ENCODE measurements at places on chromosomes 2 and 18. TPM values are rescaled to one million over a fixed set of nuclear protein-coding genes. Genes with fewer than 3 reads are reported as not detected.

GRCh38 chr2:25851740-25852503 is 26.4 kb downstream of the ASXL2 start:
- peak; percentile 76 for DNase-seq

DNA sequence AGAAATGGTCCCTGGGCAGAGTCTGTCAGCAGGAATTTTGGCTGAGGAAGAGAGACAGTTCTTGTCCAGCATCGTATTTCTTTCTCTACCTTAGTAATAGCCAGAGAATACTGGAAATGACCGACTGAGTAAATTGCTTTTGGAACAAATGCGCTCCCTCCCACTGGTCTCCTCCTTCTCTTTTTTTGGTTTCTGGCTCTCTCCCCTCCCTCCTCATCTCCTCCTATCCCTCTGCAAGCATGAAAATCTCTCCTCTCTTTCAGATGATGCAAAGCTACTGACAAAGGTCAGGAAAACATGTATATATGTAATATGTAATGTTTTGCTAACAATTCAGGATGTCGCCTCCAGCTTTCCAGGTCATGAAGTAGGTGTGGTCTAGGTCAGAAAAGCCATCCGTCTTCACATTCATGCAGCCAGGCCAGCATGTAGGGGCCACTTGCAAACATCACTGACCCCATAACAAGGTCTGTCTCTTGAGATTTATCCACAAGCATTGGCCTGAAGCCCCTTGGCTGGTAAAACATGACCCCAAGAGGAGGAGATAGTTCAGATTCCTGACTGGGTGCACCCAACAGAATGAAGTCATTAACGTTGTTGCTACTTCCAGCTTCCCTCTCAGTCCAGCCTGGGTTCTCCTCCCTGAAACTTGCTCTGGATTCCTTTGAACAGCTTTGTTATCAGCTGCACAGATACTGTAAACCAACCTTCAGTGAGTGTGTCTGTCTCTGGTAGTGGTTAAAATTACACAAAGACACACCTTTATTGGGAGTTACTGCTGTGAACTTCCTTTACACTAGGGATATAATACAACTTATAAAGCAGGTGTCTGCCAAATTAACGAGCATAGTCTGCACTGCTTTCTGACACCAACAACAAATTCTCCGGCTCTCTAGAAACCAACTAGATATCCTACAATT is 864.4 kb upstream of the KLHL29 start:
- no peak for DNase-seq

DNA sequence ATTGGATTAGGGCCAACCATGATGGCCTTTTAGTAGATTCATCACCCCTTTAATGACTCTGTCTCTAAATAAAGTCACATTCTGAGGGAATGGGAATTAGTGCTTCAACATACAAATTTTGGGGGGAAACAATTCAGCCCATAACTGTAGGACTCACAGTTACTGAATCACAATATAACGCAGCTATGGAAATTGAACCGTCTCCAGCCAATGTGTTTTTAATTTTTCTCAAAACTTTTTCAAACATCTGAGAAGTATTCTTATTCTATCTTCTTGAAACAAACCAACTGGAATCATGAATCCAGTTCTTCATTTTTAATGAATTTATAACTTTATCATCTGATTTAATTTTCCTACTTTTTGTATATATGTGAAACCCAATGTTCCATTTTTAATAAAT is 373.1 kb upstream of the SYT4 start:
- no peak for DNase-seq

GRCh38 chr2:239245872-239246721 is 154.7 kb downstream of the HDAC4 start:
- no peak for DNase-seq

DNA sequence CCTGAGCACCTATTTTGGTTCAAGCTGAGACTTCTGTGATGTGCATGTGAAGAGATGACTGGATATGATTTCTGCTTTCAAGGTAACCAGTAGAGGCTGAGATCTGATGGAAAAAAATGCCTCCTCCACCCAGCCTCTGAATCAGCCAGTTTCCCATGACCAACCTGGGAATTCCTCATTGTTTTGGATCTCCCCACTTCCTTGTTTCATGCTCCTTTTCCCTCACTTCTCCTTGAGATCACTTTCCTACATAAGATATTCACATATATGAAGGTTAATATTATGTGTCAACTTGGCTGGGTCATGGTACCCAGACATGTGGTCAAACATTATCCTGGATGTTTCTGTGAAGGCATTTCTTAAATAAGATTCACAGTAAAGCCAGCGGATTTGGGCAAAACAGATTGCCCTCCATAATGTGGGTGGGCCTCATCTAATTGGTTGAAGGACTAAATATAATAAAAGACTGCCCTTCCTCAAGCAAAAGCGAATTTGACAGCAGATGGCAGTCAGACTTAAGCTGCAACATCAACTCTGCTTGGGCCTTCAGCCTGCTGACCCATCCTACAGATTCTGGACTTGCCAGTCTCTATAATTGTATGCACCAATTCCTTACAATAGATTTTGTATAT is 379.4 kb downstream of the TNS1 start:
- DNase-seq, result no peak

GRCh38 chr2:109423556-109424359 is 190.0 kb downstream of the SEPTIN10 start:
- no peak for DNase-seq

DNA sequence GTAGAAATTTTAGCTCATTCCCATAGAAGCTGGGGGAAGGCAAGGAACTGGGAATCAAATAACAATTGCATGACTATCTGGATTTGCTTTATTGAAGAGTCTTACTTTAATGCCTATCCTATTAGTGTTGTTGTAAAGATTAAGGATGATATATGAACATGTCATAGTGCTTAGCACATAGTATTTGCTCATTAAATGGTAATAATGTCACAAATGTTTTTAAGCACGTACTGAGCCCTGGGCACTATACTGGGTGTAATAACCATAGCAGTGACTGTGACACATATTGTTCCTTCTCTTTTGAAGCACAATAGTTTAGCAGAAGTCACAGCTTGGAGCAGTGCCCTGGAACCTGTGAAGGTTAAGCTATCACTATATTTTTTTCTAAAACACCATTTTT is 47.2 kb upstream of the DTNB start:
- no peak for DNase-seq

- DNase-seq, result peak; percentile 74
These were observed 82.0 kb downstream of the MREG start for GRCh38 chr2:215931256-215931903.

- DNase-seq, result no peak
These were observed 86.6 kb downstream of the RND3 start for GRCh38 chr2:150400849-150401248.

GRCh38 chr2:144876013-144876412 is 356.1 kb upstream of the ZEB2 start:
- no peak for DNase-seq

- DNase-seq, result no peak
These were observed 44.2 kb upstream of the MFF start for GRCh38 chr2:227280895-227281294.

DNA sequence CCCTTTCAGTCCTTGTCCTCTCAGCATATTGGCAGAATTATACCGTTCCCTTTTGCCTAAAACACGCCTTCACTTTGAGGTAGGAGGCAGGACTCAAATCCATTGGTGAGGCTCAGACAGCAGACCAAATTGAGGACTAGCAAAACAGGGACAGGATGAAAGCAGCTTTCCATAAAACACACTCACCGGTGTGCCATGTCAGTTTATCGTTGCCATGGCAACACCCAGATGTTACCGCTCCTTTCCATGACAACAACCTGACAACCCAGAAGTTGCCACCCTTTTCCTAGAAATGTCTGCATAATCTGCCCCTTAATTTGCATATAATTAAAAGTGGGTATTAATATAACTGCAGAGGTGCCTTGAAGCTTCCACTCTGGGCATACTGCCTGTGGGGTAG is 730.4 kb downstream of the METTL4 start:
- DNase-seq, result no peak

DNA sequence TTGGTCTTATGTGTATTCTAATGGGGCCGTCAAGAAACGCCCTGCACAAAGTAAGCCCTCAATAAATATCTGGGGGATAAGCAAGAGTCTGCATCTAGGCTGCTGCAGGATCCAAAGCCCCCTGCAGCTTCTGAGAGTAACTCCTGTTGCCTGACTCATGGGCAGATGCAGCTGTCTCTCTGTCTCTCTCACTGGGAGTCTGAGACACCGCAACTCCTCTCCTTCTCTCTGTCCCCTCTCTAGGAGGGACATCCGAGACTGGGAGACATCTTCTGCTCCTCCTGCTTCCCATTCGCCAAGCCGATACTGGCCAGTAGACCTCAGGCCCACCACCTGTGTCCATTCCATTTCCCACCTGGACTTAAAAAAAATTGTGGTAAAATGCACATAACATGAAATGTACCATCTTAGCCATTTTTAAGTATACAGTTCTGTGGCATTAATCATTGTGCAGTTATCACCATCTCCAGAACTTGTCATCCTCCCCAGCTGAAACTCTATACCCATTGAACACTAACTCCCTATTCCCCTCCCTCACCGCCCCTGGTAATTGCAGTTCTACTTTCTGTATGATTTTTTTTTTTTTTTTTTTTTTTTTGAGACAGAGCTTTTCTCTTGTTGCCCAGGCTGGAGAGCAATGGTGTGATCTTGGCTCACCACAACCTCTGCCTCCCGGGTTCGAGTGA is 20.1 kb downstream of the DYSF start:
- DNase-seq, result no peak

GRCh38 chr2:153287109-153287801 is 191.3 kb downstream of the RPRM start:
- no peak for DNase-seq

GRCh38 chr18:40877096-40877495 is 1077.9 kb upstream of the PIK3C3 start:
- no peak for DNase-seq

DNA sequence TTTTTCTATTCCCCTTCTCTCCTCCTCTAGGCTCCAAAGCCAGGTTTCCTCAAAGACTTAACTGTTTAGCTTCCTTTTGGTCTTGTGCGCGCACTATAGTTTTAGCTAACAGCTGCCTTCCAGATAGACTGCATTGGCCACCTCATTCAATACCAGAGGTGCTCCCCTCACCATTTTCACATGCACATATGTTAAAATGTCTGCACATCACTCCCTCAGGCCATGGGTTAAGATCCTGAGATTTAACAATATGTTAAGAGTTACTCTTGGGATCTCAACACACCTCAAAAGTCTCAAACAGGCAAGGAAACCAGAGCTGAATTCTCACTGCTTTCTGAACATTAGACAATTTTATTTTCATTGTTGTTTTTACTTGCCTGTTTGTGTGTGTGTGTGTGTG is 80.8 kb upstream of the MAP3K20 start:
- no peak for DNase-seq

- no peak for DNase-seq
These were observed 206.4 kb upstream of the SMAD2 start for GRCh38 chr18:48136827-48137373.

GRCh38 chr2:20384953-20385352 is 34.3 kb upstream of the PUM2 start:
- DNase-seq, result no peak

GRCh38 chr2:162749994-162750393 is 88.6 kb downstream of the KCNH7 start:
- DNase-seq, result no peak

DNA sequence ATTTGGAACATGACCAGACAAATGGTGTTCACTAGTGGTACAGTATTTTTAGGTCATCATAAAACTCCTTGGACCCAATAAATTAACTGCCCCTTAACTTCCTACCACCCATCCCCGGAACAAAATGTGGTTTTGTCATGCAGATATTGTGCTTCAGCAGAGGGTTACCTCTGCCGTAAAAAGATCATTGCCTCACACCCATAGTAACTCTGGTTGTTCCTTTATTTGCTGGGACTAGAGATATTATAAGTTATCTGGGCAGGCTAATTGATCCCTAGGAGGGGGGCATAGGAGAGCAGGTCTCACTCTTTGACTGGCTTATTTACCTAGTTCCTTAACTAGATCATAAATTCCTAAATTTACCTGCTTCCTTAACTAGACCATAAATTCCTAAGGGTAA is 1343.9 kb upstream of the CHAC2 start:
- DNase-seq, result no peak

- DNase-seq, result no peak
These were observed 88.4 kb upstream of the TMEM247 start for GRCh38 chr2:46390901-46391395.

- DNase-seq, result no peak
These were observed 1230.7 kb upstream of the ZEB2 start for GRCh38 chr2:145750612-145751011.

DNA sequence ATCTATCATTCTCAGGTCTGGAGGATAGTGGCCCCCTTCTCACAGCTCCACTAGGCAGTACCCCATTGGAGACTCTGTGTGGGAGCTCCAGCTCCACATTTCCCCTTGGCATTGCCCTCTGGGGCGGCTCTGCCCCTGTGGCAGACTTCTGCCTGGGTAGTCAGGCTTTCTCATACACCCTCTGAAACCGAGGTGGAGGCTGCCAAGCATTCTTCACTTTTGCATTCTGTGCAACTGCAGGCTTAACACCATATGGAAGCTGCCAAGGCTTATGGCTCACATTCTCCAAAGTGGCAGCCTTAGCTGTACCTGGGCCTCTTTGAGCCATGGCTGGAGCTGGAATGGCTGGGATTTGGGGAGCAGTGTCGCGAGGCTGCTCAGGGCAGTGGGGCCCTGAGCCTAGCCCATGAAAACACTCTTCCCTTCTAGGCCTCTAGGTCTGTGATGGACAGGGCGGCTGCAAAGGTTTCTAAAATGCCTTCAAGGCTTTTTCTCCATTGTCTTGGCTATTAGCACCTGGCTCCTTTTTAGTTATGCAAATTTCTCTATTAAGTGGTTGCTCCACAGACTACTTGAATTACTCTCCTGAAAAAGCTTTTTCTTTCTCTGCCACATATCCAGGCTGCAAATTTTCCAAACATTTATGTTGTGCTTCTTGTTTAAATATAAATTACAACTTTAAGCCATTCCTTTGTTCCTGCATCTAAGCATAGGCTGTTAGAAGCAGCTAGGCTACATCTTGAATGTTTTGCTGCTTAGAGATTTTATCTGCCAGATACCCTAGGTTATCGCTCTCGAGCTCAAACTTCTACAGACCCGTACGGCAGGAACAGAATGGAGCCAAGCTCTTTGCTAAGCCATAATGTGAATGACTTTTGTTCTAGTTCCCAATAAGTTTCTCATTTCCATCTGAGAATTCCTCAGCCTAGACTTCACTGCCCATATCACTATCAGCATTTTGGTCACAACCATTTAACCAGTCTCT is 206.5 kb downstream of the CPS1 start:
- no peak for DNase-seq

The KIF1A gene
- total RNA-seq, result not detected

The POU3F3 gene
- total RNA-seq, result not detected

The ITGAV gene
- 8.1 TPM for total RNA-seq

The PLEK gene
- 10.1 TPM for total RNA-seq

The INPP5D gene
- 278 TPM for total RNA-seq

The QPCT gene
- total RNA-seq, result not detected

The TMEM247 gene
- total RNA-seq, result not detected

The CIB4 gene
- total RNA-seq, result not detected

The STEAP3 gene
- total RNA-seq, result not detected

The CCDC68 gene
- total RNA-seq, result not detected

The PCARE gene
- not detected for total RNA-seq
